ENCODE measurements at places on chromosomes 13 and 19.

- no peak for DNase-seq
Observed at GRCh38 chr19:46624958-46625661, at the start of gene PTGIR. Gene PTGIR, minus strand, starts transcription at chr19:46625089. Its CDS starts 864 bp downstream, at chr19:46624225.

- DNase-seq = no peak
Observed at GRCh38 chr13:33547035-33547434, 261.5 kb upstream of the STARD13 start.

DNA sequence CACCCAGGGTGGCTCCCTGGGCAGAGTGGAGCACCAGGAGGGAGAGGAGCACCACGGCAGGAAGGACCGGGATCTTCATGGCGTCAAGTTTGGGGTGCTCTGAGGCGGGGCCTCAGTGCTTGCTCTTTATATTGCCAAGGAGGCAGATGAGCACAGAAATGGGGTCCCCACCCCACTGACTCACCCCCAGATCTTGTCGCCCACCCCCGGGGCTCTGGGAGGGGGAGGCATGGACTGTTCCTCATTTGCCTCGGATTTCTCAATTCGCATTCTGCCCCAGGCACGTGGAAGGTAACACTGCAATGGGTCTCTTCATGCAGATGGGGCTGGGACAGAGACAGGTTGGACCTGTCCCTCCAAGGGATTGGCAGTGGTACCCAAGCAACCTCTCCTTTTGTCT lies at the start of gene KRTDAP:
KRTDAP (minus strand) TSS at position 101 of the 400 bp plus-strand sequence; CDS start at position 79, 22 bp downstream.
- no peak for DNase-seq

DNA sequence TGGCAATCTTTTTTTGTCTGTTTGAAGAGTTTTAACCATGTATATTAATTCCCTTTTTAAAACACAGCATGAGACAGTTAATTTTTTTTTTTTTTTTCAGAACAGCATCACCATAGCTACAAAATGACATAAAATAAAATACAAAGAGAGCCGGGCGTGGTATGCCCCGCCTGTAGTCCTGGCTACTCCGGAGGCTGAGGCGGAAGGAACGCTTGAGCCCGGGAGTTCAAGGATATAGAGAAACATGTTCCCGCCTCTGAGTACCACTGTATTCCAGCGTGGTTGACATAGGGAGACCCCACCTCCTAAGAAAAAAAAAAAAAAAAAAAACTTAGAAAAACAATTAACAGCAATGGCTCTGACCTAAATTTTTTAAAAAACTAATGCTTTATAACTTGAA lies 10.0 kb upstream of the INSR start:
- no peak for DNase-seq

GRCh38 chr19:7743425-7743841 lies 3.9 kb downstream of the CD209 start:
- no peak for DNase-seq

DNA sequence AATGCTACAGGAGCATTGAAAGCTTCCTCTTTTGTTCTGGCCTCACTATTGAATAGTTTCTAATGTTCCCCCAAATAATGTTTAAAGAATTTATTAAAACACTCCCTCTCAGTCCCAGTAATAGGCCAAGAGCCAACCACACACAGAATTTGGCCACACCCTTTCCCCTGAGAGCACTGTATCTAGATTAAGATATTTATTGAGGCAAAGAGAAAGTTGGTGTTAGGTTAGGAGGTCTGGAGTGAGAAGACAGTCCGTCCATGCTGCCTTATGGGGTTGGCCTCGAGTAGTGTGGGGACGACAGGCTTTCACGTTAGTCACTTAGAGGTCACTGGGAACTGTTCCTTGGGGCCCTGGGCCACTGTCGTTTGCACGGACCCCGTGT lies 122.9 kb upstream of the RNF113B start:
- no peak for DNase-seq

DNA sequence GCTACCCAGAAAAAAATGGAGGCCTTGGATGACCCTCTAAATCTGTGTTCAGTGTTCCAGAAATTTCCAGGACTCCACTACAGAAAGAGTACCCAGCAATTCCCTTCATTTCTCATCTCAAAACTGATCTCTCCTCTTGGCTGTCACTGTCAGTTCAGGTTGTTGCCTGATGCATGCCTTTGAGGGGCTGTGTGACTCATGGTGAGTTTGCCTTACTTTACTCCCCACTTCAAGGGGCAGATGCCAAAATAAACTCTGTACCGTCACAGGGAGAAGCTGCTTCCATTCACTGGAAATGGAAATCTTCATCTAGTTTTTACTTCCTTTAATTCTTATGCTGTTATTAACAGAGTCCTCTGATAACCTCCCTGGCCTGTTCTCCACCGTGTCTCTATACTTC lies 1075.0 kb downstream of the DIAPH3 start:
- DNase-seq = no peak

DNA sequence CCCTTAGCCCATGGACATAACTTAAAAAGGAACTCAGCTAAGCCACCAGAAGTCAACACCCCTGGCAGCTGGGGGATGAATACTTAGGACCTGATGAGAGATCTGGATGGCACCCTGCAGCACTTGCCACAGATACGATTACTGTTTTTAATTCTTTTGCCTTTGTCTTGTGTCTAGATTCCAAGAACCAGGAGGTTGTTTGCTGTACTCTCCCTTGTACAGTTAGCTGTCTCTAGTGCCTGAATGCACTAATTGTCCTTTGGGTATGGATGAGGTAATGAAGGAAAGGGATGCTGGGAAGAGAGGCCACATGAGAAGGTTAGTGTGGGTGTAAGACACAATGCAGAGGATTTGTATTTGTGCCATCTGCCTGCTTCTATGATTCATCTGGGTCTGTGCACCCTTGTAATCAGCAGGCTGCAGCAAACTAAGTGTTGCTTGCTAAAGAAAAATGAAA lies 385.8 kb downstream of the KCNRG start:
- no peak for DNase-seq

DNA sequence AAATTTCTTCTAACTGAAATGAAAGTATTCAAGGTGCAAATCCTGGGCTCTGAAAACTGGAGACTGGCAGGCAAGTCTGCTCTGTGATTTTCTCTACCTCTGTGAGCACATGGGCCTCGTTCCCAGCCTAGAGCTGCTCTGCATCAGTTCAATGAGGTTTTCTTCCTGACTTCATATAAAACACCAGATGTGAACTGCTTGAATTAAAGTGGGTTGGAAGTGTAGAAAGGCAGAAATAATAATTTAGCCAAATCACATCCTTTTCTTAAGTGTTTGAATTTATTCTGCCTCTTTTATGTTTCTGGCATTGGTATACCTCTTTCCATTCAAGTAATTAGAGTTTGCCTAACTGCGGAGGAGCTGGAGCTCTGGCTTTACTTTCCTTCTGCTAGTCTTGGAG lies 540.8 kb downstream of the OLFM4 start:
- DNase-seq = no peak

GRCh38 chr19:406135-406781 lies 2.7 kb downstream of the C2CD4C start:
- DNase-seq = no peak

GRCh38 chr13:31631746-31632145 lies 107.6 kb upstream of the RXFP2 start:
- no peak for DNase-seq

DNA sequence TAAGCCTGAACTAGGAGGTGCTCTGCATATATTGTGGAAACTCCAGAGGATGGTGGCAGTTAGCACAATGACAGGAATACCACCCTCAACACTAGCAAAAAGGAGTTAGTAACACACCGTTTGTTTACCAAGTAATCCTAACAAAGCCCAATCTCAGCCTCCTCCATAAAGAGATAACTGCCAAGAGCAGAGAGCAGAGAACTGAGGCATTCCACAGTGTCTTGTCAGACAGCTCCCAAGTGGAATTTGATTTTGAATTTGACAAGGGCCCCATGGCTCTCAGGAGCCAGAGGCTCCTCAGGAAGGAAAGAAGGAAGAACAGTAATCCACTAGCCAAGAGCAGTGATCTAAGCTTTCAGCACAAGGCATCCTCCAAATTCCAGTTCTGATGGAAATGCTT lies 298.6 kb downstream of the DCLK1 start:
- no peak for DNase-seq

- no peak for DNase-seq
Observed at GRCh38 chr19:51156710-51157109, 14.6 kb downstream of the SIGLEC7 start.

DNA sequence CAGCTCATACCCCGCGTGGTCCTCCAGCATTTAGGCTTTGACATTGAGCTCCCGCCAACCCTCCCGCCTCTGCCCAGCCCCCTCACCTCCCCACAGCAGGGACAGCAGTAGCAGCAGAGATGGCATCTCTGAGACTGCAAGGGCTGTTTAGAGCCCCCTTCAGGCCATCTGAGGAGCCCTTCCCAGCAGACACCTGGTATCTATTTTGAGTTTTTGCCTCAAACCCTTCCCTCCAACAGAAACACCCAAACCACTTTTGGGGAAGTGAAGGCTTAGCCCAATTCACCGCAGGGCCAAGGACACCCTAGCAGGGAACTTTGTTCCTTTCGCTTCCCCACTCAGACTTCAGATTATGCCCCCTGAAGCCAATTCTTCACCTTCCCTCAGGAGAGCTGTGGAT lies 6.3 kb upstream of the ZNF175 start:
- no peak for DNase-seq

DNA sequence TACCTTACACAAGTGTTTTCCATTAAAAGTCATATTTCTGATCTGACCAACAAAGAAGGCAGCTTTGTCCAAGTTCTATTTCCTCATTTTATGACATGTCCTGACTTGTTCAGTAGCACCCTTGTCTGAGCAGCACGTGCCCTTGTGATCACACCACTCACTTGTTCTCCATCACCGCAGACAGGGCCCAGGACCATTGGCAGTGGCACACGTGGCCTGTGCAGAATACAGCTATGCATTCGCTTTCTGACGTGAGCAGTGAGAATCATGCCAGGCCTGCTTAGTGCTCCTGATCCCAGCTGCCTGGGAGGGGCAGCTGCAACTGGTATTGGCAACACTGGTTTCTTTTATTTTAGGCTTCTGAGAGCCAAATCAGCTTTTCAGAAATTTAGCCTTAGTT lies 134.2 kb downstream of the FRY start:
- no peak for DNase-seq

DNA sequence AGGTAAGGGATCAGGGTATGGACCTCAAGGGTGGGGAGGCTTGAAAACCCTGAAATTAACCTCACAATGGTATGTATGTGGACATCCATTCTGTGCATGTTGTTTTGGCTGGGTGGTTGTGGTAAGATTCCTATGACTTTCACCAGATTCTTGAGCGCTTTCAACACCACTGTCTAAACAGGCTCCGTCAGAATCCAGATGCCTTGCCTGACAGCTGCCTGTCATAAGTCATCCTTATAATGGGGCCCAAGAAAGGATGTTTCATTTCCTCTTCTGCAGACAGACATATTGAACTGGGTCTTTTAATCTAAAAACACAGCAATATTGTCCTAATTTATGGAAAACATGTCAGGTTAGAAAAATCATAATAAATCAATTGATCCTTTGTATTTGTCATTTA lies 41.3 kb downstream of the ALOX5AP start:
- no peak for DNase-seq

GRCh38 chr13:69199664-69200063 lies 908.0 kb upstream of the ATXN8OS start:
- DNase-seq = no peak

GRCh38 chr19:34363094-34363493 lies 1.9 kb upstream of the GPI start:
- DNase-seq = no peak

DNA sequence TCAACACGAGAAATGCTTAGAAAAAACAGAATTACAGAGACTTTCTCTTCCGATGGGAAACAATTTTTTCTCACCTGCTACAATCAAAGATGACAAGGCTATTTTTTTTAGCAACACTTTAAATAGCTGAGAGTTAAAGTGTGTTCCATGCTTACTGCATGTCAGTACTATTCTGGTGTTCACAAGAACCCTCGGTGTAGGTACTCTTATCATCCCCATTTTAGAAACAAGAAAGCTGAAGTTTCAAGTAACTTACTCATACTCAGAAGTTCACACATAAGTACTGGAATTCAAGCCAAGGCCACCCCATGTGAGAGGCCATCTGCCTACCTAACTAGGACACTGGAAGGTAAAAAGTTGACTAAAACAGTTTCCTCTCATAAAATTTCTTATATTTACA lies 9.0 kb upstream of the TNFRSF19 start:
- DNase-seq = no peak

- no peak for DNase-seq
Observed at GRCh38 chr19:39949026-39949747, 14.8 kb upstream of the FCGBP start.

DNA sequence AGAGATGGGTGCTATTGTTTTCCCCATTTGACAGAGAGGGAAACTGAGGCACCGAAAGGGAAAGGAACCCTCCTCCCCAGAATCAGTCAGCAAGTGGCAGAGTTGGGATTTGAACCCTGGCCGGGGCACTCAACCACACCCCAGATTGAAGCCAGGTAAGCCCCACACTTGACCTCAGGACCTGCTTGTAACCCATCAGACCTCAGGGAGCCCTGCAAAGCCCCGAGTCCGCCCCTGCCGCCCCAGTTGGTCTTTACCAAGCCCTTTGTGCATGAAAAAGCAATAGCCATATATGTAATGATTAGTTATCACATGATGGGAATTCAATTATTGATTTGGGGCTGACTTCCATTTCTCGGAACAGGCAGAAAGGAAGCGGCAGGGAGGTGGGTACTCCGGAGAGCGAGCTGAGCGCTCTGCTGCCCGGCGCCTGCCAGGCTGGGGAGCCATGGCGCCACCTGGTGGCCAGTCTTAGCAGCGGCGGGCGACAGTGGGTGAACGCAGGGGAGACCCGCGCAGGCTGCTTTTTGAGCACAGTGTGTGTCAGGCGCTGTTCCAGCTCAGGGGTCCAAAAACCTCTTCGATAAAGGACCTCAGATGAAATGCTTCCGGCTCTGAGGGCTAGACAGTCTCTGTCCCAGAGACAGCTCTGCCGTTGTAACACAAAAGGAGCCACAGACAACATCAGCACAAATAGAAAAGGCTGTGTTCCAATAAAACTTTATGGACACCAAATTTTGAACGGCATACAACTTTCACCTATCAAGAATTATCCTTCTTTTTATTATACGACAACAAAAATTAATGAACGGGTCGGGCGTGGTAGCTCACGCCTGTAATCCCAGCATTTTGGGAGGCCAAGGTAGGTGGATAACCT lies 82.9 kb upstream of the CACNA1A start:
- peak; percentile 27 for DNase-seq

DNA sequence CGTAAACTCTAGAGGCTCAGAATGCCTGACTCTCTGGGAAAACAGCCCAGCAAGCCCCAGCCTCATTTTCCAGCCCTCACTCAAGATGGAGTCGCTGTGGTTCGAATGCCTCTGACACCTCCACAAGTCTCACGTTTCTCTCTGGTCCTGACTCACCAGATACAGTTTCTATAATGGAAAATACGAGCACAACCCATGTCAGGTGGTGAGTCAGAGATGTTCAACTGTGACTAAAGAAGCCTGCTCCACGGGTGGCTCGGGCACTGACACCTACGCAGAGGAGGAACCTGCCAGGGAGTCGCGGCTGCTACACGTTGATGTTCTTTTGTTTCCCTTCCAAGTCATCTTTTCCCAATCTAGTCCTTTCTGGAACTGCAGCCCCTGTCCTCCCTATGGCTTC lies 87.1 kb upstream of the STK24 start:
- no peak for DNase-seq

DNA sequence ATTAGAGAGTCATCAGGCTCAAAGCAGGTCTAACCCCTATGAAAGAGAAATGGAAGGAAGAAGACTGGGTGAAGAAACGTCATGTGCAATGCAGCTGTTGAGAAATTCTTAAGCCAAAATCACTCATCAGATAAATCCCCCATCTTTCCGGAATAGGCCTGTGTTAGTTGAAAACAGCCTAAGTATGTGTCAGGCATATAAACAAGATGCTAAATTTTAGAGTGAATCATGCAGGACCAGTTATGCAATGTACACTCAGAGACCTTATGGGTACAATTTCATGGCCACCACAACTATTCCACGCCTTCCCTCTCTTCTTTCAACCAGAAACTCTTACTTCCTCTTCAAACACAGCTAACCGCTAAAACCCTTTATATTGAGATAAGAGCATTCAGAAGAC lies 717.7 kb upstream of the ATXN8OS start:
- DNase-seq = no peak
